ENCODE measurements at places on chromosomes 5 and 9.

DNA sequence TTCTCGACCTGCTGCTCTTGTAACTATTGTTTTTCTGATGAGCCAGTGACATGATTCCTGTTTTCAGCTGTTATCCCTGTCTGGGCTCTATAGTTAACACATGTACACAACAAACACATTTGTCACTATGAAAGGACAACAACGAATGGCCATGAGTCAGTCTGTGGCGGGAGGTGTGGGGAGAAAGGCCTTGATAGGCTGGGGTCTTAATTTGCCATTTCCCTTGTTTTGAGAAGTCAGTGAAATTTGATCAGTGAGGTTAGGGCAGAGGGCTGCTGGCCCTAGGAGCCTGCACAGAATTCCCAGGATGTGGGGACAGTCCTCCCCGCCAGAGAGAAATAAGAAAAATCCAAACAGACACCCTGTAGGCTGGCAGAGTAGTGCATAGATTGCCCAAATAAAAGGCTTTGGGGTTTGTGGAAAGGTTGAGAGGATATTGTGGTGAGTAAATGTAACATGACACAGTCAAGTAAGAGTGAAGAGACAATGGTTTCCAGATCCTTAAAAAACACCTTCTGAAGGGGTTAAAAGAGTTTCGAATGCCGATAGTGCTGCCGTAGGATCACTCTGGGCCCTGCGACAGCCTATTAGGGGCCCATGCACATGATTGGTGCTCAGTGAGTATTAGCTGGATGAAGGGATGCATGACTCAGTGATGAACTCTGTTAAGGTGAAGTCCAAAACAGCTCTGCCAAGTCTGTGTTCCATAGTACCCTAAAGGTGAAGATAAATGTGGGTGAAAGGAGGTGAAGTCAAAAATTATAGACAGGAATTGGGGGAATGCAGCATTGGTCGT lies 110.9 kb upstream of the PRRC1 start:
- DNase-seq: no peak

DNA sequence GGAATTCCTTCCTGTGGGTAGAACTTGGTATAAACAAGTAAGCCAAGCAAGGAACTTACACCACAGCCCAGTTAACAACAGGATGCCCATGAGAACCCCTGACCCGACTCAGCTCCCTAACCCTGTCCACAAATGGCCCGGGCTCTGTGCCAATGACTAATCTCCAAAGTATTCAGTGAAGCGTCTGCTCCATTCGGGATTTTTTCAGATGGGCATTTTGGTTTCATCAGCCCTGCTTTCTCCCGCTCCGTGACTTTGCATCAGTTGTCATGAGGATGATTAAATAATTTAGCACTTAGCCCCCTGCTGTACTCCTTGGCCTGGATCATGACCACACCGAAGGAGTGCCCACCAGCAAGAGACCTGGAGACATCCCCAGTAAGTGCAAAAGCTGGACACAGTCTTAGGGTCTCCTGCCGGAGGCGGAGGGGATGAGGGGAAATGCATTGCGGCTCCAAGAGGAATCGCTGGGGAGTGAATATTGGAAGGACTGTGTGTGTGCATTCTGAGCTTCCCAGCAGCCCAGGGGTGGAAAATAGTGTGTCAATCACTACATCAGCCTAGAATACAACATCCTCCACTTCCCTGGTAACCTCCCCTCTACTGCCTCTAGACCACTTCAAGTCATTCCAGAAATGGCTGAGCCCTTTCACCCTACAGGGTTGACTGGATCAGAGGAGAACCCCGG lies 41.4 kb upstream of the DNAH5 start:
- DNase-seq: no peak

DNA sequence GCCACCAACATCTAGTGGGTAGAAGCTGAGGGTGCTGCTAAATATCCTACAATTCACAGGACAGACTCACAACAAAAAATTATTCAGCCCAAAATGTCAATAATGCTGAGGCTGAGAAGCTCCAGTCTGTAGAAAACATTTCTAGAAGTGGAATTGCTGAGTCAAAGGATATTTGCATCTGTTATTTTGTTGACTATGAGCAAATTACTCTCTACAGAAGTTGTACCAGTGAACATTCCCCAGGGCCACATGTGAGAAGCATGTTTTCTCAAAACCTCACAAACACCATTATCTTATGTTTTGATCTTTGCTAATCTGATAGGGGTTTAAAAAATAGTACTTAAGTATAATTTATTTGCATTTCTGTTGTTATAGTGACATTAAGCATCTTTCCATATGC lies 15.4 kb downstream of the ITK start:
- DNase-seq: no peak

- DNase-seq: no peak
These were observed 390.1 kb downstream of the CCDC171 start for GRCh38 chr9:15942831-15943424.

GRCh38 chr5:11222169-11222568 lies 461.1 kb upstream of the DAP start:
- DNase-seq: no peak

- DNase-seq: no peak
These were observed 20.6 kb upstream of the PTGES start for GRCh38 chr9:129773262-129774048.

DNA sequence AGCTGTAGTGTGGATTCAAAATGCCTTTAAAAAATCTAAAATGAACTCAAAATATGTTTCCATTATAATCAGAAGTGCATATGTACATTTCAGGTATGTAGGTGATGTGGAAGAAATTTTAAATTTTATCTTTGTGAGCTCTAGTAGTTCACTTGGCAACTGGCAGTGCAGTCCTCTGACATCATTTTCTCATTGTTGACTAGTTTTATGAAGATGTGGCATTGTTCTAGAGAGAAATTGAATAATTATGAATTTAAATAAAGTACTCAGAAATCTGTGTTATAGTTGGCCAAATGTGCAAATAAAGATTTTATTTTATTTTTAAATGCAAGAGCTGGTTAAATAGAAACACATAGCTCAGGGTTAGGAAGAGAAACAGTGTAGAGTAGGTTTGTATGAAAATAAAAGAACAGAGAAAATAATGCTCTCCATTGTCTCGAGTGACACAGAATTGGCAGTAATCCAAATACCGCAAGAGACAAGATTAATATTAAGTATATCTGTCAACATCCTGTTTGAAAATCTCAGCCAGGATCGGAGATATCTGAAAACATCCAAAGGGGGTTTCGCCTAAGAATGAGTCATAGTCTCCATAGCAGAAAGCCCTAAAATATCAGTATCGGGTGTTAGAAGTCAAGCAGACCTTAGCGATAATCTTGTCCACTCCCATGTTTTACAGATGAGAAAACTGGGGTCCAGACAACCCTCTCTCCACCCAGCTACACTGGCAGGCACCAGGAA lies 189.4 kb downstream of the CCDC192 start:
- no peak for DNase-seq

- DNase-seq: no peak
These were observed 51.4 kb downstream of the CDH9 start for GRCh38 chr5:26986985-26987384.

- DNase-seq: no peak
These were observed 160.5 kb downstream of the FGF18 start for GRCh38 chr5:171579976-171580411.

DNA sequence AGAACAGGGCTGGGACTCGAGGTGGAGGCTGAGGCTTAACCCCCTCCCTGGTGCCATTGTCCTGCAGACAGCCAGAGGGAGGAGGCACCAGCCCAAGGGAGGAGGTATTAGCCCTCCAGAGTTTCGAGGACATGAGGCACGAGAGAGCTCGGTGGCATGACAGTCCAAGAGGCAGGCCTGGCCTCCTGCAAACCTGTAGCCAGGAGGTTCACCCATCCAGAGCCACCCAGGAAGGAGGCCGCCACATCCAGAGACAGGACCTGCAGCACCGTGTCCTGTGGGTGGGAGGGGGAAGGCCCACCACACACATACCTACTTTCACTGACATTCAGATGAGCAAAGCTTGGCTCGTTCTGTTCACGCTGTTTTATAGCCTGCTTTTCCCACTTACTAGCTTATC lies 75.2 kb upstream of the ADAMTS2 start:
- DNase-seq: no peak

DNA sequence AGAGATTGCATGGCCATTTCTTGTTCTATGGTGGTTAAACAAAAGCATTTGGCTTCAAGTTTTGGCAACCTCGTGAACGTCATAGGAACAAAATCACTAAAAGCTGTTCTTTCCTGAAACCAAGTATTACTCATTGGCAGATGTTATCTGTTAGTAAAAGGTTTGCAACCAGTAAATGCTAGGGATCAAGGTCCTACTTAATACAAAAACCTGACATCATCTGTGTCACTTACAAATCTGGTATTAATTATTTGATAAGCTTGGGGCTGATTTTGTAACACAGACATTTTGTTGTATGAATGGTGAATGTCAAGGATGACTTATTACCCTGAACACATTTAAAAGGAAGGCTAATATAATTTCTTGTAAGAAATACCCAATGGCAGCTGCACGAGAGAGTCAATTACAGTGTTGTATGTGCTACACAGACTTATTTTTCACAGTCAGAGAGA lies 486.4 kb upstream of the ZNF608 start:
- DNase-seq: no peak

DNA sequence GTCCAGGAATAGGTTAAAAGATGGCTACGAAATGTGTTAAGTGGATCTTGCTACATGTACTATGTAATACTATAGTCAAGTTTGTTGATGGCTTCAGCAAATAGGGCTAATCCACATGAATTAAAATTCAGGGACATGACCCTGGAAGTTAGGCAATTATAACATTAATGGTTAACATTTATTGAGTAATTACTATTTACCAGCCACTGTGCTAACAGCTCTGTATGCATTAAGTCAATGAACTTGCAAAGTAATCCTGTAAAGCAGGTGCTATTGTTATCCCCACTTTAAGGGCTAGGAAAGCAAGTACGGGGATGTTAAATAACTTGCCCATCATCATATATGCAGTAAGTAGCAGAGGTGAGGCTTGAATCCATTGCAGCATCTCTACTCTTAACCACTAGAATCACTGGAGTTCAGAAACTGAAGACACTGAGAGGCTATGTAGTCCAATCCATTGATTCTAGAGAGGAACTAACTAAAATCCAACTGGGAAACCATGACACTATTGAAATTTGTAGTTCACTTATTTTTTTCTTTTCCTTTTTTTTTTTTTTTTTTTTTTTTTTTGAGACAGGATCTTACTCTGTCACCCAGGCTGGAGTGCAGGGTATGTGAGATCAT lies 77.5 kb upstream of the SPINK5 start:
- no peak for DNase-seq

DNA sequence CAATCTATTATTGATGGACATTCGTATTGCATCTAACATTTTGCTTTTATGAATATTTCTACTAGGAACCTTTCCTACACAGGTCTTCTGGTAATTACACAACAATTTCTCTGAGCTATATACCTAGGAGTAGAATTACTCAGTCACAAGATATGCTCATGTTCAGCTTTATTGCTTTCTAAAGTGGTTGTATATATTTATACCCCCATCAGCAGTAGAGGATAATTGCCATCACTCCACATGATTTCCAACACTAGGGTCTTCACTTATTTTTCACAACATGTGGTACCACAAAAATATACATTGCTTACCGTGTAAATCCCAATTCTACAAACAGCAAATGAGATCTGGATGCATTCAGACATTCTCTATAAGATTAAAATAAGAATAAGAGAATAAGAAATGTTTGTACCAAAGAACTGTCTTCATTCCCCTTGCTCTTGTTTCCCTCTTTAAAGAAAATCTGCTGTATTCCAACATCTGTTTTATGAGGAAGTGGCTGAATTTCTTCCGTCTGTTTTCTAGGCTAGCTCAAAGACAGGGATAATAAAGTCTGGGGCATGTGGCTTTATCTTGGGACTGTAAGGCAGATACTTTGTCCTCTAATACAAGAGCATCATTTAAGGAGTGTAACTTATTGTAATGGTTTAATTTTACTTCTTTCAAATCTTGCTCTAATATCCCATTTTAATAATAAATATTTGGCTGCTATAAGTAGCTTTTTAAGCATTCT lies 28.2 kb downstream of the ARL15 start:
- no peak for DNase-seq

- DNase-seq: no peak
These were observed 12.0 kb upstream of the GABRP start for GRCh38 chr5:170771496-170771895.

DNA sequence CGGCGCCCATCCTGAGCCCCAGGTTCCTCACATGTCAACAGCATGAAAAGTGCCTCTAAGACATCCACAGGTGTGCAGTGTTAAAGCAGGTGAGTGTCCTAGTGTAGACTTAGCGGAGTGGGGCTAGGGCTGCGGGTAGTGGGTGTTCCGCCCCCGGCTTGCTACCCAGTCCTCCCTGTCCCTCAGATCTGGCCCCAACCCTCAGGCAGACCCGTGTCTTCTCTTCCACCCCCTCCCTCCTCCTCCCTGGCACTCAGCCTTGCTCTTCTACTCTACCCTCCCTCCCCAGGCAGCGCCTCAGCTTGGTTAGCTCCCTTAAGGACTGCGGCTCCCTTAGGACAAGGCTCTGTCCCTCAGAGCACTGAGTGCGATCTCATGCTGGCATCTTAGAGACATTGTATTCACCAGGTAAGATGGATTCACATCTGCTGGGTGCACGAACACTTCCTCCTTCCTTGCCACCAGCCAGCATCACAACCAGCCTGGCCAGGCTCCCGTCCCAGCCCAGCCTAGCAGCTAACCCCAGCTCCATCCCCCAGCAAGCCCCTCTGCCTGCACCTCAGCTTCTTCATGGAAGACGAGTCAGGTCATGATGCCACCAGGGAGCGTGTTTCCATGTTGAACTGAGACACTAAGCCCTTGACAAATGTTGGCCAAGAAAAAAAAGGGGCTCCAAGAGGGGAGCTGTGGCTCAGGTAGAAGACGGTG lies 46.8 kb downstream of the NSUN2 start:
- no peak for DNase-seq

DNA sequence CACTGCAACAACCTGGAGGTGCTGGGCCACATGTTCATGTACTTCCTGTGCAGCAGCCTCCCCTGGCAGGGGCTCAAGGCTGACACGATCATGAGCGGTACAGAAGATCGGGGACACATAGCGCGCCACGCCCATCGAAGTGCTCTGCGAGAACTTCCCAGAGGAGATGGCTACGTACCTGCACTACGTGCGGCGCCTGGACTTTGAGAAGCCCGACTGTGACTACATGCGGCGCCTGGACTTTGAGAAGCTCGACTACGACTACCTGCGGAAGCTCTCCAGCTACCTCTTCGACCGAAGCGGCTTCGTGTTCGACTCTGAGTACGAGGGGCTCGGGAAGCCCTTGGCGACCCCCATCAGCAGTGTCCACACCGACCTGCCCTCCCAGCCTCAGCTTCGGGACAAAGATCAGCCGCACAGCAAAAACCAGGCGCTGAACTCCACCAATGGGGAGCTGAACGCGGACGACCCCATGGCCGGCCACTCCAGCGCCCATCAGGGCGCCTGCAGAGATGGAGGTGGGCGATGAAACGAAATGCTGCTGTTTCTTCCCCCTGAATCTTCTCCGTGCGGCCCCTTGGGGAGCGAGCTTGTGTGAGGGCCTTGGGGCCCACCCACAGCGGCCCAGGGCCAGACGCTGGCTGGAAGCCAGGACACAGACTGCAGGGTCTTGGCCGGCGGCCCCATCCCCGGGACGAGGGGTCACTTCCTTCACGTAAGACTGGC lies 56.5 kb downstream of the JAK2 start:
- no peak for DNase-seq

Data from stimulated activated CD4-positive, alpha-beta T cell treated with anti-CD3 and anti-CD28 coated beads, Interleukin-2, amount 100 ng/mL, for 4 hours (primary cell).